DMS 273 treated with DMSO at 0.1 percent for 48 hours (cell line): ENCODE measurements at places on chromosomes 2 and 18.

DNA sequence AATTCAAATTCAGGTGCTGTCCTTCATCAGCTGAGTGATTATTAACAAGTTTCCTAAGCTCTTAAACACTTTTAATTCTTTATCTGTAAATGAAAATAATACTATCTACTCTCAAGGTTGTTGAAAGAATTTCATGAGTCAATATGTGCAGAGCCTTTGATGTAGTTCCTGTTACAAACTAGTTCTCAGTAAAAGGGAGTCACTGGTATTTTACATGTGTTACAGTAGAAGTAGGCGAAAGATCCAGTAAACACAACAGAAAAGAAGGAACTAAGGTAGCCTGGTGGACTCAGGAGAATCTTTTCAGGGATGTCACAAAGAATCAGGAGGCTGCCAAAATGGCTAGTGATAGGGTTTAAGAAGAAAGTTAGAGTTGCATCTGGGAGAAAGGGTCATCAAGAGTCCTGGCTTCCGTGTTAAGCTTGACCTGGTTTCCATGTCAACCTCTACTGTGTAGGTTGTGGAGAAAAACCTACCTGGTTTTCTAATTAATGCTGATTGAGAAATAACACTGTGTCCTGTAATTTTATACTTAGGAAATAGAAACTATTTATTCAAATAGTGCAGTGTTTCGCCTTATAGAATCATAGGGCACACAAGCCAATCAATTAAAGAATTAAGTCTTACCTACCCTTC lies 58.3 kb upstream of the TRIB2 start:
- no peak for DNase-seq

DNA sequence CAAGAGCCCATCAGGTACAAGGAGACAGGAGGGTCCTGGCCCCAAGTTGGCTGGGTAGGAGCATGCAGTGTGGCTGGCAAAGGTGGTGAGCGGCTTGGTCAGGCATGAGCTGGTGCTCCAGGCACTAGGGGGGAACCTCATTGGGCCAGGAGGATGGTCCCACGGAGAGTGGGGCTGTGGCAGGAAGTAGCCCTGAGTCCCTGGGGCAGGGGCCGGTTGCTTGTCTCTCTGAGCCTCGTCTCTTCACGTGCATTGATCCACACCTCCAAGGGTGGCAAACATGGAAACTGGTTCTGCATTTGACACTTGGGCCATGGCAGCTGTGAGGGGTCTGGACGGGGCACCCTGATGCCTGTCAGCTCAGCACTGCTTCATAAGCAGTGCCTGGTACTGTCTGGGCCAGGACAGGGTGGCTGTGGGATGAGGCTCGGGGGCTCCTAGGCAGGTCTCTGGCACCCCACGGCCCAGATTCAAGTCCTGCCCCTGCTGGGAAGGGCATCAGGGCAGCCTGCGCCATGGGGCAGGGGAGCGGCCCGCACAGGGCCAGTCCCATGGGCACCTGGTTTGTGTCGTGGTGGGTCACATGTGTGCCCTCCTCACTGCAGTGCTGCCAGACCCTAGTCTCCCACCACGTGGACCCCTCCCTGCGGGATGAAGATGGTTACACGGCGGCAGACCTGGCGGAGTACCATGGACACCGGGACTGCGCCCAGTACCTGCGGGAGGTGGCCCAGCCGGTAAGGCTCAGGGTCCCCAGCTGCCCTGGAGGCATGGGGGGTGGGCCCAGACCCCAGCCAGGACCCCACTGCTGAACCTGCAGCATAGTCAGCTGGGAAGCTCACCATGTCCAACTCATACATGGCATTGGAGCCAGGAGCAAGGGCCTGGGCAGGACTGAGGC lies 16.4 kb downstream of the ESPNL start:
- DNase-seq: no peak

DNA sequence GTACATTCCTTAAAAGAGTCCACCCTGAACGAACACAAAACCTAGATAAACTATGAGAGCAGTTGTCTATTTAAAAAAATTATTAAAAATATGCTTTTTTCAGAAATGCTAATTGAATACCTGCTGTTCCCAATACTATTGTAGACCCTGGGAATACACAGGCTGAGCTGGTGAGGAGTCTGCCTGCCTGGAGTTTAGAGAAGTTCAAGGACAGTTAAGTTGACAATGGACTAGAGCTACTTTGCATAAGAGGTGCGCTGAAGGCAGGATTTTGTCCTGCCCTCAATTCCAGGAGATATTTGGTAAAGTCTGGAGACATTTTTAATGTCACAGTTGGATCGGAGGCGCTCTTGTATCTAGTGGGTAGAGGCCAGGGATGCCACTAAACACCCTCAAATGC lies 110.2 kb downstream of the SETBP1 start:
- DNase-seq: no peak

DNA sequence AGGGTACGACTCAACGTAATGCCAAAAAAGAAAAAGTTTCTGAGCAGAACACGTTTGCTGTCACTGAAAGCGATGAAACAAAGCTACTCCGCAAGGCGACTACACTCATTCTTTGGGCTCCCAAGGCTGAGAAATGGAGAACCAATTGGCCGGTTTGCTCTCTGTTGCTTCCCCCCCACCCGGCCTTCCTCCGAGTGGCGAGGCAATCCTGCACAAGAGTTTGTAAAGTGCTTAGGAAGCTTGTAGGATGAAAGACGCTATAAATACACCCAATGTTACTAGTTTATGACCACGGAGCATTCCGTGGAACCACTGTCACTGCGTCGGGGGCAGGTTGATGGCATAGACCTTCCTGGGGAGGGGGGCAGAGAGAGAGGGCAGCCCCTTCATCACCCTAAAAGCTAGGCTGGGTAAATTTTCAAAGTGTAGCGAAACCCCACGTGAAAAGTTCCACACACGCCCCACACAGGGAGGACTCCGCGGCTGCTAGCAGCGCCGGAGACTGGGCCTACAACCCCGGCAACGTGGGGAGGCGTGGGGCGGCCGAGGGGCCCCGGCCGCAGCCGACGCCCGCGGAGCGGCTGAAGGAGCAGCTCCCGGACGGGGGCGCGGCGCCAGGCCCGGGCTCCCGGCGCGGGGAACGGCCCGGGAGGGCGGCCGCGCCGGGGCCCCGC lies 915 bp downstream of the CUL3 start:
- DNase-seq: no peak

GRCh38 chr18:46754188-46754587 lies 2.7 kb downstream of the ST8SIA5 start:
- no peak for DNase-seq

GRCh38 chr2:103419506-103419905 lies 657.7 kb downstream of the TMEM182 start:
- peak; percentile 42 for DNase-seq

DNA sequence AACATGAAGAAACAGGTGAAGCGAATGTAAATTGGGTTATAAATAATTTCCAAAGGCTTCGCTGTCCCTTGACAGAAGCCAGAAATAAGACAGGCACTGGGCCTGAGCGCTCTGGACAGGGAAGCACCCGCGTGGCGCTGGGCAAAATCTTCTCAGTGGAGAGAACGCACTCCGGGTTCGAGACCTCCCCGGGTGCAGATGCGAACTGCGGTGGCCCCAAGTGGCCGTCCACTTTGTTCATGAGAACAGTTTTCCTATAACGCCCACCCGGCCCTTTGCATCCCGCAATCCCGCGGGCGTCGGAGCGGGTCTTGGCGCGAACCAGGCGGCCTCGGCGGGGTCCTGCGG lies 651 bp upstream of the DPYSL5 start:
- no peak for DNase-seq

- no peak for DNase-seq
Observed at GRCh38 chr2:225725726-225726125, 326.2 kb downstream of the NYAP2 start.

DNA sequence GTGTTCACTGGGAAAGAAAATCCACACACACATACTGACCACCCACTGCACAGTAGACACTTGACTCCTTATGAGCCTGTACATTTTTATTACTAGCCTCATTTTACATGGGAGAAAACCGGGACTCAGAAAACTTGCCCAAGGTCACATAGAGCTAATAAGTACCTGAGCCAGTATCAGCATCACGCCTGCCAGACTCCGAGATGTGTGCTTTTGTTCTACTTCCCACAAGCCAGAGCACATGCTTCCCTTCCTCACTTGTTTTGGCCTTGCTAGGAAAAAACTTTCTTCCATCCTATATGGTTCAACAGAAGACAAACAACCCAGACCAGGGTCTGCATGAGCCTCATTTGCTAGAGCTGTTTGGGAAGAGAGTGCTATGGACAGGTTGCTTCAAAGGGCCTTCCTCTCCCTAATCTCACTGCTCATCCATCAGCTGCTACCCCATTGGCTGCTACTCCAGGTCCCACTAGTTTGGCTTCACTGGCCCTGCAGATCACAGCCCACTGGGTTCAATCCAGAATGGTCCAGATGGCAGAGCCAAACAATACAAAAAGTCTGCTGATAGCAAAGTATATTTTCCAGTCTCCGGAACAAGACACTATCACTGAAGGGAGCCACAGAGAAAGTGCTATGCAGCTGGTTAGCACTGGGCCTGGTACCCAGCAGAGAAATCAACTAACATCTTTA lies 63.9 kb downstream of the STK39 start:
- DNase-seq: no peak

- DNase-seq: no peak
Observed at GRCh38 chr18:77851802-77852201, 602.2 kb downstream of the GALR1 start.

DNA sequence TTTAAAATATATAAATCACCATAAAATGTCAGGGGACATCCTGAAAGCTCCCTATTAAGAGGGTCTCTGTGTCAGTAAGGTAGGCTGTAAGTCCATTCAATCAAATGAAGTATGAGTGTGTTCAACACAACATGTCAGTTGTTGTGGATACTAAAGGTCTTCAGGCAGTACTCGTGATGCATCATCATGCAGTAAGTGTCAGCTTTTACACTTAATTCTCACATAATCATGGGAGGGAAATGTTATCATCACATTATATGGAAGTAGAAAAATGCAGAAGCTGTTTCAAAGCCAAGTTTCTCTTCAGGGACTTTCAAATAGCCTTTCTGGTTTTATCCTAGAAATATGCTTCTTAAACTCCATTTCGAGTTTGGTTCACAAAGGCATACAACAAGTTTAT lies 477.1 kb upstream of the ID2 start:
- no peak for DNase-seq

- DNase-seq: no peak
Observed at GRCh38 chr2:8479298-8479697, 202.6 kb upstream of the ID2 start.

- DNase-seq: no peak
Observed at GRCh38 chr2:171174075-171174474, 13.4 kb upstream of the TLK1 start.

DNA sequence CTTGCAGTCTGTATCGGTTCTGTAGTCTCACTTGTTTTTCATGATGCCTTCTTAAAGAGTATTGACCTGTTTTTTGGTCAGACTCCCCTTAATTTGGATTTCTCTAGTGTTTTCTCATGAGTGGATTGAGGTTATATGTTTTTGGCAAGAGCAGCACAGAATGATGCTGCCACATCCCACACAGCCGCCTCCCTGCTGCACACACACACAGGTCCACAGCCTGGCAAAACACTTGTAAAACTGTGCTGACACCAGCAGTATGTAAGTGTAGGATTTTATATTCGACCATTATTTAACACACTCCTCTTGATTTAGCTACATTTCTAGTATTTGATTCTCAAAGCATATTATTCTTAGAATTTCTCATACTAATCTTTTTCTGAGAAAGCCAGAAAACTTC lies 68.1 kb downstream of the ITGB1BP1 start:
- DNase-seq: no peak

- DNase-seq: no peak
Observed at GRCh38 chr18:79935499-79935898, 16.0 kb downstream of the SLC66A2 start.

GRCh38 chr2:66433945-66434678 lies 813 bp upstream of the MEIS1 start:
- peak; percentile 70 for DNase-seq

GRCh38 chr2:13986119-13986720 lies 646.3 kb upstream of the LRATD1 start:
- DNase-seq: no peak

- DNase-seq: no peak
Observed at GRCh38 chr2:76975752-76976151, 546.4 kb downstream of the LRRTM4 start.

DNA sequence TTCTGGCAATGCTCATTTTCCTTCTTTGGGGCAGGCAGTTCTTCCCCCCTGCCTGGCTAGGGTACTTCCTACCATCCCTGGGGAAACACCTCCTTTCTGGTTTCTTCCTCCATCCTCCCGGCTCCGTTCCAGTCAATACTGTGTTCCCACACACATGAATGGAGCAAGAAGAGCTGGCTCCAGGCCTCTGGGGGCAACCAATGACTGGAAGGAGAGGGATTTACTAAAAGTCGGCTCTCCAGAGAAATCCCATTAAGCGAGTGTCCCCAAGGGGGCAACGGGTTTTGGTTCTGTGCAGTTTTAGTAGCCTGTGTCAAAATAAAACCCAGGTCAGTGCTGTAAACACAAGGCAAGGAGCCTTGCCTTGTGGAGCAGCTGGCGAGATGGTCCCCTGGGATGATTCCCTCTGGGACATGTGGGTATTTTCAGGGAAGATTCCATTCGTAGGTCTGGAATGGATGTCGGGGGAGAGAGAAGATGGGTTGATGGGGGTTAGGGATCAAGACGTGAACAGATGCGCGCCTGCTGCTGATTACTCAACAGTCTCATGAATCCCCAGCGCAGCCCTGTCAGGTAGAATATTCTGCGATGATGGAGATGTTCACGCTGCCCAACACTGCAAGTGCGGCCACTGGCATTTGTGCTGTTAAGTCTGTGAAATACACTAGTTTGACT lies 32.0 kb downstream of the EMILIN2 start:
- no peak for DNase-seq

- DNase-seq: peak; percentile 38
Observed at GRCh38 chr2:172339371-172340010, 87.9 kb upstream of the ITGA6 start.

DNA sequence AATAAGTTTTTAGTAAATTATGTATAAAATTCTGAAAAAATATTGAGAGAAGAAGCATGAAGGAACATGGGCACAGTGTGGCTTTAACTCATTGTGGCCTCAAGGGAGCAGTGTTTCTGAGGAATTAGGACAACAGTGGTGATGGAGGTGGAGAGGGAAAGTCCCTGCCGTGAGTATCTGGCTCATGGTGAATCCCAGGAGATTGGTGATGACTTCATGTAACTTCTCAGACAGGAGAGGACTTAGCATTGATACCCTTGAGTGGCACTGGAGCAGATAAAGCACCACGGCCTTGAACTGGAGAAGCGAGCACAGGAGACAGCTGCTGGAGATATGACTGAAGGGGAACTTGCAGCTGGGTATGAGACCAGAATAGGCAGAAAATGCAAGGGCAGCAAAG lies 35.0 kb upstream of the LRP1B start:
- DNase-seq: no peak

DNA sequence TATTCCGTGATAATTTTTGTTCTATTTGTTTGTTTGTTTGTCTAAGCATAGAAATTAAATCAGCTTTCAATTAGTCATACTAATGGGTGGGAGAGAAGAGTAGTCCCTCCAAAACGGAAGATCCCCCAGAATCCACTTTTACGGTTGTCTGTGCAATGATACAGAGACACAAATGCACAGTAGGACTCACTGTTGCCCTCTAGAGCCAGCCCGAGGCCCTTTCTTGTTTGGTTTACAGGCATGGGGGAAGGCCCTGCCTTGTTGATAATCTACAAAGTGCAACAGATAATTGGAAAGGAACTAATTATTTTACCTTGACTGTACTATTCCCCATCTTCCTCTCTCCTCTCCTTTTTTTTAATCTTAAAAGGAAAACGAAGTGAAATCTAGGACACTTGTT lies 121.1 kb downstream of the ACOXL start:
- peak; percentile 6 for DNase-seq

GRCh38 chr2:128424406-128425171 lies 105.9 kb upstream of the HS6ST1 start:
- DNase-seq: no peak
